WTC11 (cell line): ENCODE measurements at places on chromosomes 1 and 21. TPM values are rescaled to one million over a fixed set of nuclear protein-coding genes. Genes with fewer than 3 reads are reported as not detected.

- H3K4me1 ChIP-seq: peaks cover 13% of the 10 kb centered on the region
- H3K27ac ChIP-seq: peak overlapping the region; percentile 57; the same call in 1 of the 2 replicates
- H3K27me3 ChIP-seq: no peaks in the 10 kb centered on the region
- H3K36me3 ChIP-seq: no peaks in the 10 kb centered on the region
- no peak overlapping the region for H3K4me3 ChIP-seq
- no peak for DNase-seq
Observed at GRCh38 chr1:44828003-44828651, 14.9 kb downstream of the PTCH2 start.

Gene DNALI1
- 10.5 to 14.6 TPM (median 13.5 TPM) in 3 replicates for total RNA-seq

DNA sequence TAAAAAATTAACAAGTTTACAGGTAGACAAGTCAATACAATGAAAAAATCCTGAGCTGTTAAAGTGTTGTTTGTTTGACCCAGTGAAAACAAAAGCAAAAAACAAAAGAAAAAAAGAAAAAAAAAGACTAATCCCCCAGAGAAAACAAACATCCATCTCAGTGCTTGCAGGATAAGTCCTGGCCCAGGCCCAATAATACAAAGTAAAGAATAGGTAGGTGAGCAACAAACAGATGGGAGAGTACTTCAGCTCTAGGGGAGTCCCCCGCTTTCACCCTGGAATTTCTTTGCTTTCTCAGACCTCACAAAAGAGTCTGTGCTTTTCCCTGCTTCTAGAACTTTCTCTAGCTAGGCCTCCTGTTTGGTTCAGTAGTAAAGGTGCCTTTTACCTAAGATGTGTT lies 70.3 kb downstream of the ABCA4 start:
- DNase-seq: no peak
- no peaks in the 10 kb centered on the region for H3K36me3 ChIP-seq
- H3K27ac ChIP-seq: no peak overlapping the region
- peaks cover 11% of the 10 kb centered on the region for H3K27me3 ChIP-seq
- no peak overlapping the region for H3K4me3 ChIP-seq

DNA sequence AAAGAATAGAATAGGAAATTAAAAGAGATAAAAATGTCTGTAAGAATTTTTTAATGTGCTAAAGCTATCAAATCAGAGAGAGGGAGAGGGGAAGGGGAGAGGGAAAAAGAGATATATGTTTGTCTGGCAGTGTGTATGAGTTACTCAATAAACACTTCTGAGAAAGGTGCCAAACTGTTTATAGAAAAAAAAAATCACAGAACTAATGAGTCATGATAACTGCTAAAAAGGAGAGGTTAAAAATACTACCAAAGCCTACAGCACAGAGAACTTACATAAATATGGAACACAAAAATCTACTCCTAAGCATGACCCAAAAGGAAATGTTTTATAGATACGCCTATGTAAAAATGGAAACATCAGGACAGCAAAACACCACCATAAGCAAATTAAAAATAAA lies 45.4 kb downstream of the SELENOF start:
- no peak overlapping the region for H3K27ac ChIP-seq
- H3K27me3 ChIP-seq: no peaks in the 10 kb centered on the region
- H3K36me3 ChIP-seq: peaks cover 2% of the 10 kb centered on the region; the same call in 1 of the 2 replicates
- no peak overlapping the region for H3K4me3 ChIP-seq
- no peak for DNase-seq

- no peak for DNase-seq
- no peaks in the 10 kb centered on the region for H3K36me3 ChIP-seq
- H3K27ac ChIP-seq: peak overlapping the region; percentile 42
- H3K4me3 ChIP-seq: peak overlapping the region; percentile 7; the same call in 1 of the 2 replicates
Observed at GRCh38 chr1:167227934-167228378, 7.3 kb downstream of the POU2F1 start.

DNA sequence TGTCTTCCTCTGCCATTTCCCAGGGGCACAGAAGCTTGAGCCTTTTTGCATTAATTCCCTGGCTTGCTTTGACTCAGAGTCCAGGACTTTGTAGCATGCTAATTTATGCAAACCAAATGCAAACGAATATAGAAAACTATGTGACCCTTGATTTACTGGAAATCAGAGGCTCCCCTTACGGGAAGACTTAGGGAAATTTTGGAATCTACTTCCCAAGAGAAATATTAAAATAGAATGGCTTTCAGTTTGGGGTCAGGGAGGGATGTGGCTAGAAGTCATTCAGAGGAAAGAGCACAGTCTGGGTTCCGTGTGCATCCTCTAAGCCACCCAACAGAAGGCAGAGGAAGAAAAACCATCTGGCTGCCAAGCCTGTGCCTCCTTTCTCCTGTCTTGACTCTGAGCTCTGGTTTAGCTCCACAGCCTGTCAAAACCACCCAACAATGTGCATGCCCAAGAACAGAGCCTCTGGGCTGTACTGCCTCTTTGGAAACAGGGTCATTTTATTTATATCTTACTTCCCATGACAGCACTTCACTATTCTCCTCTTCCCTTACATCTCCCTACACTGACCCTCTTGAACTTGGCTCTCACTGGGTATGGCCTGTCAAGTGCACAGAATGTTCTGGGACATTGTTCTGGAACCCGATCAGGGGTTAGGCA lies 30.1 kb downstream of the ATF3 start:
- H3K4me1 ChIP-seq: peaks cover 15% of the 10 kb centered on the region; the same call in 1 of the 2 replicates
- no peak overlapping the region for H3K4me3 ChIP-seq
- H3K27ac ChIP-seq: no peak overlapping the region
- H3K36me3 ChIP-seq: peaks cover 8% of the 10 kb centered on the region

DNA sequence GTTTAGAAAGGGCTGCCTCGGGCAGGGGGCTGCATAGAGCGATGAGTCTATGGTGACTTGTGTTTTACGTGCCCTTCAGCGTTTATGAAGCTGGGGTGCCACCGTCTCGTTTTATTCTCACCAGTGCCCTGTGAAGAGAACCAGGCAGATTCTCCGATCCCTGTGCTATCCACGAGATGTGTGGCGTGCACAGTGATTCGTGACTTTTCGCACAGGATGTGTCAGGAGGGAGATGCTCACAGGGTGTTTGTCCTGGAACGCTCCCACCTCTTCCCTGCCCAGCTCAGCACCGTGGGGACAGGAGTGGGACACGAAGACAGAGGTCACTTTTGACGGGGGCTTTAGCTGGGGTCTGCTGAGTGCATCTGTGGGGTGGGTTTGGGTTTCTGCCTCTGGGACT lies 54.9 kb upstream of the AJAP1 start:
- no peaks in the 10 kb centered on the region for H3K4me1 ChIP-seq
- H3K27ac ChIP-seq: no peak overlapping the region
- peaks cover 4% of the 10 kb centered on the region; the same call in 1 of the 2 replicates for H3K27me3 ChIP-seq
- no peak overlapping the region for H3K4me3 ChIP-seq
- peaks cover 63% of the 10 kb centered on the region for H3K36me3 ChIP-seq
- no peak for DNase-seq

- peaks cover 17% of the 10 kb centered on the region for H3K36me3 ChIP-seq
- H3K27ac ChIP-seq: no peak overlapping the region
- peaks cover 12% of the 10 kb centered on the region for H3K4me1 ChIP-seq
- H3K4me3 ChIP-seq: no peak overlapping the region
- DNase-seq: no peak
Observed at GRCh38 chr1:226983992-226984364, 43.9 kb downstream of the COQ8A start.

DNA sequence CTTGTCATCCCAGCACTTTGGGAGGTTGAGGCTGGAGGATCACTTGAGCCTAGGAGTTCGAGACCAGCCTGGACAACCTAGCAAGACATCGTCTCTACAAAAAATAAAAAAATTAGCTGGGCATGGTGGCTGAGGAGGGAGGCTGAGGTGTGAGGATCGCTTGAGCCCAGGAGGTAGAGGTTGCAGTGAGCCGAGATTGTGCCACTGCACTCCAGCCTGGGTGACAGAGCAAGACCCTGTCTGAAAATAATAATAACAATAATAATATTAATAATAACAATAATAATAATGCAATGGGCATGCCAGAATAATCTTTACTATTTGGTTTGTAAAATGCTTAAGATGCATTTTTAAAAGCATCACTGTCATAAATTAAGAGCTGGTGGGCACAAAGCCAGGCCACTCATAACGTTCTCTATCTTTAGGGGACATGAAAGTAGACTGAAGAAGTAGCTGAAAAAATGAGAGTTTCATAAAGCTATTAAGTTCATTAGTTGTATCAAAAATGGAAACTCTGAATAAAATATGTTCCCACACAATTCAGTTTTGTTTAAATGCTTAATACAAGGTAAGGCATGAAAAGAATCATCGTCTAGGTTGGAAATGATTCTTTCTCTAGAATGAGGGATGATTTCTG lies 51.6 kb upstream of the ITPKB start:
- no peaks in the 10 kb centered on the region for H3K27me3 ChIP-seq
- no peak overlapping the region for H3K4me3 ChIP-seq
- no peak for DNase-seq
- H3K27ac ChIP-seq: no peak overlapping the region
- no peaks in the 10 kb centered on the region for H3K36me3 ChIP-seq
- H3K4me1 ChIP-seq: 0 out of 2 replicates have a peak, but pooled peaks cover 4% of the 10 kb centered on the region

DNA sequence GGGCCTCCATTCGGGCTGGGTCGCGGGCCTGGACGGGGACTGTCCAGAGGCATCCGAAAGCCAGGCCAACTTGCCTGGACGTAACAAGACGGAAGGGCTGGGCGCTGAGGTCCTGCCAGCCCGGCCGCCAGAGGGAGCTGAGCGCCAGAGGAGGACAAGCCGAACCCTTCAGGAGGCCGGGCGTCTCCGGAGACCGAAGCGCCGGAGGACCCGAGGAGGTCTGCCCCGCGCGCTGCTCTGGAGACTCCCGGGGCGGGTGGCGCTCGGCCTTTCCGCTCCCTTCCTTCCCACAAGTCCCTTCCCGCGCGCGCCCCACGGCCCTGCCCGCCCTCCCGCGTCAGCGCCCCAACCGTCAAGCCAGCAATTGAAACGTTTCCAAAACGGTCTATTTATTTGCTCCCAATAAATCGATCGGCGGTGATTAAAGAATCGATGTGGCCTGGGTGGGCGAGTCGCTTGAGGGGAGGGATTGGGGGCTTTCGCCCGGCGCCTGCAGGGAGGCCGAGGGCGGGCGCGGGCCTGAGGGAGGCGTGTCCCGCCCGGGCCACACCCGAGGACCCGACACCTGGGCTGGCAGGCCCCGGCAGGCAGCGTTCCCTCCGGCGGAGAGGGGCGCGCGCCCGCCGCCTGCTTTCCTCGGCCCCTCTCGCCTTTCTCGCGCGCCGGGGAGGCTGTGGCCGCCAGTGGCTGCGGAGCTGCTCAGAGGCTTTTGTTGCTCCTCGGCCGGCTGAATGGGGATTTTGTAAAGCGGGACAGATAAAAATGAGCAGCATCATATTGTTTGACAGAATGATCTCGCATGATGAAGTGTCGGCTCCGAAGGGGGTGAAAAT lies 5.2 kb upstream of the FOXD3 start:
- peak; percentile 96 for DNase-seq
- H3K27ac ChIP-seq: peak overlapping the region; percentile 84
- no peaks in the 10 kb centered on the region for H3K36me3 ChIP-seq
- H3K4me3 ChIP-seq: peak overlapping the region; percentile 94

GRCh38 chr21:20661745-20662422 lies 336.3 kb upstream of the NCAM2 start:
- no peak for DNase-seq
- peak overlapping the region; percentile 31 for H3K4me3 ChIP-seq
- H3K27me3 ChIP-seq: no peaks in the 10 kb centered on the region

Gene TNFAIP8L2
- total RNA-seq: 0.15 TPM in 1 of 3 replicates, not detected in the others

DNA sequence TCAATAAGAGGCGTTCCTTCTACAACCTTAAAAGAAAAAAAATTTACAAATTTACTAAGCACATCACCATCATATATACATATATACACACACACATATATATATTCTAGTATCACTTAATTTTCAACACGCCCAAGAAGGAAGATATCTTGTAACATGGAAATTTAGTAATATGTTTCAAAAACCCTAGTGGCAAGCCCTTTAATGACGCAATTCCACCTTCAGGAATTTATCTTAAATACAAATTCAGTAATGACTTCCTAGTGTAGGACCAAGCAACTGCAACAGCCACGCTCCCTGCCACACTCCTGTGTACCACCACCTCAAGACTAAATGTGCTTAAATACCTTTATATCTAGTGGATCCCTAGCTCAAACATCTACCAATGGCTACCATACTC lies 12.5 kb downstream of the LBR start:
- H3K27me3 ChIP-seq: no peaks in the 10 kb centered on the region
- no peak overlapping the region for H3K4me3 ChIP-seq
- H3K4me1 ChIP-seq: peaks cover 7% of the 10 kb centered on the region
- no peak for DNase-seq

- H3K36me3 ChIP-seq: no peaks in the 10 kb centered on the region
- H3K4me1 ChIP-seq: peaks cover 3% of the 10 kb centered on the region
- H3K27me3 ChIP-seq: no peaks in the 10 kb centered on the region; the same call in none of the 2 replicates
Observed at GRCh38 chr1:56831871-56832693, 12.9 kb upstream of the FYB2 start.

Gene OR2T6
- not detected in 3 replicates for total RNA-seq

Gene STRIP1
- total RNA-seq: 36.8 to 42.8 TPM (median 38.2 TPM) in 3 replicates

Gene OR2T4
- not detected in 3 replicates for total RNA-seq

DNA sequence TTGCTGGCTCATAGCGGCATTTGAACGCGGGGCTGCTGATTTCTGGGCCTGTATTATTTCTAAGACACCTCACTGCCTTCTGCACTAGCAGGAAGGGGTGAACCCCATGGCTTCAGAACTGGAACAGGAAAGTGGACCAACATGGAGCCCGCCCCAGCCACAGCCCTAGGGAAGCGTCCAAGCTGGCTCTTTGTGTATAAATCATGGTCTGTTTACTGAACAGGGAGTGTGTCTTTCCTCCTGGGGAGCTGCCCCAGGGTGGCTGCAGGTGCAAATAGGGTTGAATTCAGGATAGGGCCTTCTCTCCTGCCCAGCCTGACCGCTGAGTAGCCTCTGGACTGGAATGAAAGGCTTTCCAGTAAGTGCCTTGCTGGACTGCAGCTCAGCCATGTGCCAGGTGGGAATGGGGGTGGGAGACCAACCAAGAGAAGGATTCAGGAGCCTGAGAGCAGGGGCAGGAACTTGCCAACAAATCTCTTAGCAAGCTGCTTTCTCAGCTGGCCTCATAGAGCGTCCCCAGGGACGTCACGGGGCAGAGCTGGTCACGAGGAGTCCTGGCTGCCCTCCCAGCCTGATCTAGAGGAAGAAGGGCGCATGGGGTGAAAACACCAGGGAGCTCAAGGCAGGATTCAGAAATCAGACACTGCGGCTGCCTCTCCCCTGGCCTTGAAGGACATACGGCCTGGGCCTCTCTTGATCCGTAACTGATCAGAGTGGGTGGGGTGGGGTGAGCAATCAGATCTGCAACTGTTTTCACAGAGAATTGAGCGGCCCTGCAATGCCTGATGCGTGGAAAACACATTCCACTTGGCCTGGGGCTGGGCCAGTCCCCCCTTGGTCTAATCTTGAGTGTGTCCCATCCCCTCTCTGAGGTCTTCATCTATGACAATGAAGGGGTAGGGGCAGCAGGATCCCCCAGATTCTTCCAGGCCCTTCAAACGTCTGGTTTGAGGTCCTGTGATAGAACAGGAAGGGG lies 56.5 kb upstream of the SELENON start:
- DNase-seq: no peak
- H3K4me3 ChIP-seq: no peak overlapping the region
- H3K4me1 ChIP-seq: peaks cover 31% of the 10 kb centered on the region
- H3K27me3 ChIP-seq: no peaks in the 10 kb centered on the region
- H3K27ac ChIP-seq: no peak overlapping the region

GRCh38 chr1:245428681-245429080 lies 273.9 kb downstream of the KIF26B start:
- H3K4me1 ChIP-seq: peaks cover 4% of the 10 kb centered on the region; the same call in 1 of the 2 replicates
- no peak overlapping the region for H3K27ac ChIP-seq
- H3K27me3 ChIP-seq: no peaks in the 10 kb centered on the region; the same call in 1 of the 2 replicates
